Mesenteric fat pad (tissue), 1 donor: ENCODE measurements at places on chromosomes 11 and 22. TPM values are rescaled to one million over a fixed set of nuclear protein-coding genes. Genes with fewer than 3 reads are reported as not detected.

DNA sequence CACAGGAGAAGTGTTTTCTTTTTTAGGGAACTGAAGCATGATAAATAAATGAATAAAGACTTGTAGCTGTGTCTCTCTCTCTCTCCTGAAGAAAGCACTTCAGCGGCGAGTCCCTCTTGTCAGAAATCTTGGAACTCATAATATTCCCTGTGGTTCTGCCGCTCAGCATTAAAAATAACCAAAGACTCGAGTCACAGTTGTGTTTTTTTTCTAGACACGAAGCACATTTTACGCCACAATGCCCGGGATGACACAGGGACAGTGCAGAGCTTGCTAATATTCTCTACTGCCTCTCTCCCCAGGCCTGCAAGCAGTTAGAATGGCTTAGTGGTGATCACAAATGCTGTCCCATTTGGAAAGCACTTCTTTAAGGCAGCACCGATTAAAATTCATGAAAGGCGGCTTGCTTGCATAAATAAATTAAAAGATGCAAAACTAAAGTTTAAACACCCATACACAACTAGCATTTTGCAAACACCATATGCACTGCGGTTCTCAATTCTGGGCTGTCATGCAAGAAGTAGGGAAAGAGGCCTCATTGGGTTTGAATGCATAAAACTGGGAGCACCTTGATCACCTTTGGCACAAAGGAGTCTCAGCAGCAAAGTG is 597.4 kb downstream of the SOX6 start:
- DNase-seq, result no peak

DNA sequence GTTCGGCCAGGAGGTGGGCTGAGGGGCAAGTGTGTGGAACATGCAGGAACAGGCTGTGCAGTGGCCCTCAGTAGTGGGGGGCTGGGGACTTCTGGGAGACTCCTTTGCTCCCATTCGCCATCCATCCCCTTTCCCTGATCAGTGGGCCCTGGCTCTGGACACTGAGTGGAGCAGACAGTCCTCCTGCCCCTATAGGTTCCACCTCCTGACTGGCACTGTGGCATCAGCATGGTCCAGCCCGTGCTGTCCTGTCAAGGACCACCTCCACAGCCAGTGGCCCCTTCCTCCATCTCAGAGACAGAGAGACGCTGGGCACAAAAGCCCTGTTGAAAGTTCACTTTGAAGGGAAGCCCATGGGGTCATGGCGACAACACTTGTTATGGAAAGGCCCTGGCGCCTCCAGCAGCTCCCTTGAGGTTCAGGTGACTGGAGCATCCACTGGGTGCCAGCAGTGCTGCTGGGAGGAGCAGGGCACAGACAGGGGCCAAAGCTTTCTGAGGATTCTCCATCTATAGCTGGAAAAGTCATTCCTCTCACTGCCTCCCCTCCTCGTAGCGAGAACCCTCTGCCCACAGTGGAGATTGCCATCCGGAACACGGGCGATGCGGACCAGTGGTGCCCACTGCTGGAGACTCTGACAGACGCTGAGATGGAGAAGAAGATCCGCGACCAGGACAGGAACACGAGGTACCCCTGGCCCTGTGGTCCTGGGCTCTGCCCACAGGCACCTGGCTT is 5.6 kb downstream of the DERL3 start:
- no peak for DNase-seq

GRCh38 chr11:8332196-8332595 is 68.5 kb upstream of the LMO1 start:
- no peak for DNase-seq

DNA sequence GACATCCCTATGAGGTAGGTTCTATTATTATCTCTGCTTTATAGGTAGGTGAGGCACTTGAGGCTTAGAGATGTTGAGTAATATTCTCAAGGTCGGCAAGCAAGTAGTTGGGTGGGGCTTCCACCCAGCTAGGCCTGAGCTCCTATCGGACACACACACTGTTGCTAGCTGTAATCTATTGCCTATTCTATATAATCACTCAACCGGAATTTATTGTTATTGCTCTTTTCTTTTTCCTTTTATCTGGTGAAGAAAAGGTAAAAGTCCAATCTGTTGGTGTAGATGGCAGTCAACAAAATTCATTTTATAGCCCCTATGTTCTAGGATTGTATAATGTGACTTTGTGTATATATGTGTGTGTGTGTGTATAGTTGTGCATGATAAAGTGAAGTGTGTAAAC is 3.4 kb downstream of the OR9Q2 start:
- DNase-seq, result no peak

DNA sequence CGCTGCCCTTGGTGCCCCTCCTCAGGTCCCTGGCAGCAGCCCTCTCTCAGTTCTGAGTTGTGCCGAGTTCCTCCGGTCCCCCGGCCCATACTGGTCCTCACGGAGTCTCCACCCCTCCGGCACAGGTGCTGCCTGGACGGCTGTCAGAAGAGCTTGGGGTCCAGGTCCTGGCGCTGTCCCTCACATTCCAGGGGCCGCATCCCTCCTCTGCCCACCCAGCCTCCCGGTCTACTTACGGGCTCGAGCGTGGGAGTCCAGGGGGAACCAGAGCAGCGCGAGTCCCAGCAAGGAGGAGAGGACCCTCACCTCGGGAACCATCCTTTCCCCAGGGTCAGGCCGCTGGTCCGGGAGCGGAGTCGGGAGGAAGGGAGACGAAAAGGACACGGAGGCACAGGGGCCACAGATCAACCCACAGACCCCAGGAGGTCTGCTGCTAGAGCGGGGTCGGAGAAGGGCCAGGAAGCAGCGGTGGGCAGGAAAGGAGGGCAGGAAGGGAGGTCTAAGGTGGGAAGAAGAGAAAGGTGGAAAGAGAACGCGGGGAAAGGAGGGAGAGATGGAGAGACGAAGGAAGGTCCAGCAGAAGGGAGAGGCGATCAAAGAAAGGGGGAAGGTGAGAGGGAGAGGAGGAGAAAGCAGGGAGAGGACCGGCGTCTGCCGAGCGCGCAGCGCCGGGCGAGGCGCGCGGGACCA is 510 bp downstream of the CHRDL2 start:
- DNase-seq, result no peak

DNA sequence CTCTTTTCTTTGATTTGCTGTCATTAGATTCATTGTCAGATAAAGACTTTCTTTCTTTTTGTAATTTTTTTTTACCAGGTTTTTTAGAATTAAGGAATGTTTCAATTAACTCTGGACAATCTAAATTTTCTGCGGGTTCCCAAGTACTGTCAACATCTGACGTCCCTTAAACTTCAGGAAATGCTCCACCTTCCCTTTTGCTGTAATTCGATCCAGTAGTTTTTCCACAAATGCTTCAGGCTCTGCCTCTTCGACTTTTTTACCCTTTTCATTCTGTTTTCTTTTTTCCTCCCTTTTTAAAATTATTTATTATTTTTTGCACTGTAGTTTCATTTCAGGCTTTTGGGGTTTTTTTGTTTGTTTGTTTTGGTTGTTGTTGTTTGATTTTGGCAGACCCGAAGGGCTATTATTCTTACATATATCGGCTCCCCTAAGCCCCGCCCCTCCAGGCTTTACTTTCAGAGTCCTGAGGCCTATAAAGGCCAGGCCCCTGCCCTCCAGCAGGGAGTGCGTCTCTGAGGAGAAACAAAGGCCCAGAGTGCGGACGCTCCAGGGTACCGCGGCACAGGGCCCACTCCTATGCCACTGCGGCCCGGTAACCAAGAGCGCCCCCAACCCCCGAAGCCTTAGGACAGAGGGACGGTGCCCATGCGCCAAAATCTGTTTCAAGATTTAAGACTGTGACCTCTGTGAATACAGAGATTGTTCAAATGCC is 116.4 kb downstream of the TYR start:
- no peak for DNase-seq

GRCh38 chr11:78727816-78728215 is 153.2 kb upstream of the NARS2 start:
- no peak for DNase-seq

GRCh38 chr11:132992838-132993631 is 539.3 kb downstream of the OPCML start:
- DNase-seq, result no peak

DNA sequence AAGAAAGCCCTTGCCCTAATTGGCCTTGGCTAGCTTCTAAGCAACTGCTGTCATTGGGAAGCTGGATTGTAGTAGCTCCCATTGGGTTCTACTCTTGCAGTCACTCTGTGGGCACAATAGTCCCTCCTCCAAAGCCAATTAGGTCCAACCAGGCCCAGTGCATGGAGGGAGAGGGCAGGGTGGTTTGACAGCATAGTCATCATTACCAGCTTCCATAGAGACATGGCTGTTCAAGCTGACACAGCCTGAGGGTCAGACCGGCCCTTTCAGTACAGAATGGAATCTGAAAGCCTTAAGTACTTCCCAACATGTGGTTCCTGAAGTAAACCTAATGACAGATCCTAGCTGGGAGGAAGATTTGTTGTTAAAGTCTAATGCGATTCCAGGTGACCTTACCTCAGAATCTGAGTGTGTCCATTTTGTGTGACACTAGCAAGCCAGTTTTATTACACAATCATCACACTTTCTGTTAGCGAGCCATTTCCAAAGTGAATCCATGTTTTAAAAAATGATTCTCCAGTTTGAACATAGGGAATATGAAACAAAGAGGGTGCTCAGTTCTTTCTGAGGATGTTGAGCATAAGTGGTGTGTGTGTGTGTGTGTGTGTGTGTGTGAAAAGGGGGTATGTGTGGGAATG is 6.9 kb downstream of the PLET1 start:
- no peak for DNase-seq

DNA sequence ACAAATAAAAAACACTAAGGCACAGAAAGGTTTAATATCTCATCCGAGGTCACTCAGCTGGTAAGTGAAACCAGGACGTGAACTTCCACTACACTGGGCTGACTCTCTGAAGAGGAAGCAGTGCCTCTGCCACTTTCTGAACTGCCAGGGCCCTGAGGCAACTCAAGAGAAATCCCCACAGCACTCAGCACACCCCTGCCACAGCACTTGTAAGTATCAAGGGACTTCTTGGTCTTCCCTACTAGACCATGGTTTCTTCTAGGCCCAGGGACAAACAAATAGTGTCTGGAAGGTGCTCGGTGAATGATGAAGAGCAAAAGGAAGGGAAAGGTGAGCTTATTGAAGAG is 49.7 kb downstream of the RPL27A start:
- no peak for DNase-seq

DNA sequence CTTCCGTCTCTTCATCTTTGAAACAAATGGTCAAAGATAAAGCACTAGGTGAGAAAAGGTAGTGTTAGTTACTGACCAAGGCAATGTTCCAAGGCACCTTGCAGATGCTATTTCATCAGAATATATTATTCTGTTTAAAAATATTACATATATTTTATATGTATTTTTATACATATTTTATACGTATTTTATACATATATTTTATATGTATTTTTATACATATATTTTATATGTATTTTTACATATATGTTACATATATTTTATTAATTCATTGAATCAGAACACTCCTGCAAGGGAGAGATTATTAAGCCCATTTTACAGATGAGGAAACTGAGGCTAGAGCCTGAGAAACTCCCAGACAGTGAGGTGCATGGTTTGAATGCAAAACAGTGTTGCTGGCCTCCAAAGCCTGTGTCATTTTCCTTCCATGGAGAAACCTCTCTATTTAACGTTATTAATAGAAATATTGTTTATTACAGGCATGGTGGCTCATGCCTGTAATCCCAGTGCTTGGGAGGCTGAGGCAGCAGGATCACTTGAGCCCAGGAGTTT is 120.6 kb upstream of the CD82 start:
- no peak for DNase-seq

DNA sequence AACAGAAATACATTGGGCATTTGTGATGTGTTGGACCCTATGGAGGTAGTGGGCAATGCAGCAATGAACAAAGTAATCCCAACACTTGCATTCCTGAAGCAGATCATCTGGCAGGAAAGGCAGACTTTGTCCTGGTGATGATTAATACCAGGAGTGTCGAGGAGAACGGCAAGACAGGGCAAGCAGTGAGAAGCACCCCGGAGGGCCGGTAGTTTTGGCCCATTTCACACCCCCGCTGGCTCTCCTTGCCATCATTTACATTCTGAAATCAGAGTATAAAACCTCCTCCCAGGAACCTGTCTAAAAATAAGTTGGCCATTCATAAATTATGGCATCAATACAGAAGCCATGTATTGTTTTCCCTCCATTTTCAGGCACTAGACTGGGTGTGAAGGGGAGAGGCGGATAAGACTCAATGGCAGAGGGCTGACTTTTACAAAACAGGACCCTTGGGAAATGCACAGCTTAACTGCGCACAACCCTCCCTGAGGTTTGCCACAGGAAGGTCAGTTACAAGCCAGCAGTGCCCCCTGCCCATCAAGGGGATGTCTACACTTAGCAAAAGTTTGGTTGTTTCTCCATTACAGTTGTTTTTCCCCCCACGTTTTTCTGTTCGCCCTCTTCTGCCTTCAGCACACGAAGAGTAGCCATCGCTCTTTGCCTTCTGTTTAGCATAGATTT is 55.6 kb downstream of the OPCML start:
- no peak for DNase-seq

DNA sequence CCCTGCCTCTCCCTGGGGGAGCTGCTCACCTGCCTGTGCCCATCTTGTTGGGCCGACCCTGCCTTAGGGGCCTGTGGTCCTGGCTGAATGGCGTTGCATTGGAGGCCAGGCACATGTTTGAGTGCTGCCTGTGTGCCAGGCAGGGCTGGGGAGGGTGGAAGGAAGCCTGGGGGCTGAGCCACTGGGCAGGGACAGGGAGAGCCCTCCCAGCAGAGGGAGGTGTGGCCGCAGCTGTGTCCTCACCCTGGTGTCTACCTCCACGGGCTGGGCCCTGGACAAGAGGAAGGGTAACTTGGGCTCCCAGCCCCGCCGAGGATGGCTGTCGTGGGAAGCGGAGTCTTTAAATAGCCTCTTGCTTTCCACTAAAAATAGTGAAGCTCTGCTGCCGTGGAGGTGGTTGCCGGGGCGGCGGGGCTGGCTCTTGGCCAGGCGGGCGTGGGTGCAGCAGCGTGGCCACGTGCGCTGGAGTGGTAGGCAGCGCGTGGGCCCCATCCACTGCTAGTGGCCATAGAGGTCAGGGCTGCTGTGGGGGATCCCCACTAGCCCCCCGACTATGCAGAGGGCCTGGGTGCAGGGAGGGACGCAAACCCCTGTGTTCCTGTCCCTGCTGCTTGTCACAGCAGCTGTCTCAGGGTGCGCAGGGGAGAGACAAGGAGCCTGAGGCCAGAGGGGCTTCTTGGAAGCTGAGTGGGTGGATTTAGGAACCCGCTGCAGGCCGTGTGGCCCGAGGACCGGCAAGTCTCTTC is 6.2 kb downstream of the ZDHHC8 start:
- DNase-seq, result no peak

GRCh38 chr11:93686812-93687211 is 25.3 kb downstream of the CEP295 start:
- no peak for DNase-seq

- DNase-seq, result no peak
These were observed 16.3 kb upstream of the C11orf87 start for GRCh38 chr11:109405671-109406070.

LARGE2 gene
- total RNA-seq, result not detected

DDX6 gene
- total RNA-seq, result 103 TPM

BLID gene
- total RNA-seq, result 0.67 TPM

SERPIND1 gene
- total RNA-seq, result 0.35 TPM

HTR3A gene
- total RNA-seq, result not detected

VWA5A gene
- 14.6 TPM for total RNA-seq

TMEM109 gene
- total RNA-seq, result 116 TPM

DUSP8 gene
- total RNA-seq, result 14.8 TPM

TUBA8 gene
- total RNA-seq, result 5.1 TPM

OR51S1 gene
- not detected for total RNA-seq
